Fibroblast of skin of right biceps (primary cell): ENCODE measurements at places on chromosomes 1 and 21.
A peak's percentile ranks its signal among the peaks of the same experiment; 100 is the strongest.

DNA sequence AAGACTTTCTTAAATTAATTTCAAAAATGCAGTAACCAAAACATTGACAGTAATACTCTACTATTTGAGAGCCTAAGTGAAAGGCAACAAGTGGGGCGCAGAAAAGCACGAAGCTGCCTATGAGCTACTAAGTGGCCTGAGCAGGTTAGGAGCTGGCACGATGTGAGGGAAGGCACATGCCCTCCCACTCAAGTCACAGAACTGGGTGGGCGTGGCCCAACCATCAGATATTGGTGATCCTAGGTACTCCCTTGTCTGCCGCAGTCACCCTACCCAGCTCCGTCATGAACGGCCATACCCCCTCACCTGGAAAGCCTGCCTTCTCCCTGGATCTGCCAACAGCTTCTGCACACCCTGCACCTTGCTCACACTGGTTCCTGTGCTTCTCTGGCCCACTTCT lies 40.8 kb downstream of the SSBP3 start:
- DNase-seq = no peak

GRCh38 chr1:55703726-55704363 lies 488.7 kb upstream of the USP24 start:
- DNase-seq = peak; percentile 64

DNA sequence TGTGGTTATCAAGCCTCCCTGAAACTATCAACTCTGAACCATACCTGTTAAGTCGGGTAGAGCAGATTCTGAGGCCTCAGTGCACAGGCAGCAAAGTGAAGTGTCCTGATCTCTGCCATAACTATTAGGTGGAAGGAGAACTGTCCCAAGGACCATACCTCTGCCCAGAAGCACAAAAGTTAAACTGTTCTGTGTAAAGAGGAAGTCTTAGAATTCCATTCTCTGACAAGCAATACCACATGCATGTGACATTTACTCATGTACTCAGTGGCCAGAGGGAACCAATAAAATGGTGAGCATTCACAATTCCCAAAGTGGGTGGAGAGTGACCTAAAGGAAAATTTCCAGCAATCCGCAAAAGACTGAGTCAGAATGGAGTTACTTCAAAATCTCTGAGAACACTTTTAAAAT lies 61.0 kb downstream of the TOR3A start:
- DNase-seq = peak; percentile 98

GRCh38 chr1:51305371-51305823 lies 25.0 kb downstream of the TTC39A start:
- DNase-seq = no peak

DNA sequence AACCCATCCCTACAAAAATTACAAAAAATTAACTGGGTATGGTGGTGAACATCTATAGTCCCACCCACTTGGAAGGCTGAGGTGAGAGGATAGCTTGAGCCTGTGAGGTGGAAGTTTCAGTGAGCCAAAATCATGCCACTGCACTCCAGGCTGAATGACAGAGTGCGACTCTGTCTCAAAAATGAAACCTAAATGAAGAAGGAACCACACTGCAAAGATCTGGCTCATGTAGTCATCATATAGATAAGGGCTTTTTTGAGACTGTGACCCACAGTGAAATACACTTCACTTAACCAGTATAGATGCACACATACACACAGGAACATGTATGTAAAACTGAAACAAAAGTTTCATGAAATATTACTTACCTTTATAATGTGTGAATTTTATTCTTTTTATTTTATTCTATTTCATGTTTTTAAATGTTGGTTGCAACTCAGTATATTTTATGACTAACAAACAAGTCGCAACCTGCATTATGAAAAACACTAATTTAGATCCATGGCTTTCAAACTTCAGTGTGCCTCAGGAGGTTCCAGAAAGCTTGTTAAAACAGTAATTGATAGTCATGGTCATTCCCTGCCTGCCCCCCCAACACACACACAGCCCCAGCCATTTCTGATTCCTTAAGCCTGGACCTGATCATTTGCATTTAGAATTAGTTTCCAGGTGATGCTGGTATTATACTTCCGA lies 189.5 kb downstream of the PATJ start:
- DNase-seq = no peak

DNA sequence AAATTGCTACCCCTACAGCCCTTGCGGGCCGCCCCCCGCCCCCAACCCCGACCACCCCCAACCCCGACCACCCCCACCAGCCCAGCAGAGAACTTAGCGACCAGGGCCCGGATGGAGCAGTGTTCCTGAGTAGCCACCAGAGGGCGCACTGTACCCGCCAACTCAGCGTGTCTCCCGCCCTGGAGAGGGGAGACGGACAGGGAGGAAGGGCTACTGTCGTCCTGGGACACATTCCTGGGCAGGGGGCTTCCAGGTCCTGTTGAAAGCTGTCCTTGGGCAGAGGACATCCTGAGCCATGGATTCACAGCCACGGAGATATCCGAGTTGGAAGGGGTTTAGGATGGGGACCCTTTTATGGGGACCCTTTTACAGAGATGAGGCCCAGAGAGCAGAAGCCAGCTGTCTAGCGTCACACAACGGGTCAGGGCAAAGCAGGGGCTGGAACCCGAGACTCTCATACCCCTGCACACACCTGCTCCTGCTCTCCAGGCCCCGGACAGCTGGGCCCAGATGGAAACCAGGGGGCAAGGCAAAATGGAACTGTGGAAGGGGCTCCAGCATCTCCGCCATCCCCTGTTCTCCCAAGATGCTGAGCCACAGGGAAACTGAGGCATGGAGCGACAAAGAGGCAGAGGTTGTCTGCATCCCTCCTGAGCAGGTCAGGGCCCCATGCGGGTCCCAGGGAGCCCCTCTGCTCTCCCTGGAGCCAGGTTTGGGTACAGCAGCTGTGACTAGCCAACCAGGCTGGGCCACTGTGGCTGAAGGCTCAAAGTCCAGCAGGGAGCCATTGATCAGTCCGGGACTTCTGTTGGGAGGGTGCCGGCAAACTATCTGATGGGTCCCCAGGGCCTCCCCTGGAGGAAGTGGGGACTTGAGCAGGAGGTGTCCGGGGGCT lies 25.0 kb upstream of the LAPTM5 start:
- DNase-seq = peak; percentile 60
